ENCODE measurements at places on chromosomes 2 and 18.

GRCh38 chr2:203937788-203938187 is 1.2 kb downstream of the ICOS start:
- DNase-seq, result peak; percentile 40

- peak; percentile 86 for DNase-seq
Observed at GRCh38 chr2:241637018-241637794, at the start of the genes ATG4B and THAP4. Gene ATG4B (plus strand): TSS chr2:241637693. CDS start chr2:241637715, 22 bp downstream. Gene THAP4 (minus strand): TSS chr2:241637158. CDS start chr2:241637017, 141 bp downstream.

DNA sequence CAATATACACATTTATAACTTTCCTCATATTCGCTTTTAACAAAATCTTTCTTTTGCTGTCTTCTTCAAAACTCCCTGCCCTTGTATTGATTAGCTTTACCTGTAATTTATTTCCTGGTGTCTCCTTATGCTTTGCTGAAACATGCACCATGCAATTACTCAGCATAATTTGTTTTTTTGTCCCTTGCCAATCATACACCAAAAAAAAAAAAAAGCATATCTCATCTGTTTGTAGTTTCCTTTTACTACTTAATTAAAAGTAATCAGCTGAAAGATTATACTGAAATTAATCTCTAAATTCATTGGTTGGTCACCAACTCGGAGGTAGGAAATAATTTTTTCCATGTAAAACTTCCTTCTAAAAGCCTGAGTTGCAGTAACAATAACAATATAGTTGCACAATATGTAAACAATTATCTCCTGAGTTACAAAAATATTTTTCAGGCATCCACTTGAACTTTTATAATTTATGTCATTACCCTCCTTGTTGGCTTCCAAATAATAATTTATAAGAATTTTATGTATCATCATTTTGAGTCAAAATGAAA is 53.0 kb upstream of the ROCK1 start:
- DNase-seq, result no peak

DNA sequence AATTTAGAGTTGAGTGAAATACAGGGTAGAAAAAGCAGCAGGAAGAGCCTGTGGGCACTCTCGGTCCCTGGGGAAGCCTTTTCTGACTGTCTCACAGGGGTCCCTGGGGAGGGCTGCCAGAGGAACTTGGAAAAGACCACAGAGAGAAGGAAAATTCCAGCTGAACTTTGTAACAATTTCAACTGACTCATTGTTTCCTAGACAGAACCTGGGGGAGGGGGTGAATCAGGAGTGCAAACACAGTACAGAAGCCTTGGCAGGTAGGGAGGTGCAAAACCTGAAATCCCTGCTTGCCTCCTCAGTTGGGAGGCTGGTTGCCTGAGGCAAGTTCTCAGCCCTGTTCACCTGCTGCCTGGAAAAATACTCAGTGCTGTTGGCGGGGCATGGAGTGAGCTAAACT is 106.8 kb downstream of the GRB14 start:
- no peak for DNase-seq

- DNase-seq, result no peak
Observed at GRCh38 chr18:37299471-37300304, 265.9 kb downstream of the CELF4 start.

DNA sequence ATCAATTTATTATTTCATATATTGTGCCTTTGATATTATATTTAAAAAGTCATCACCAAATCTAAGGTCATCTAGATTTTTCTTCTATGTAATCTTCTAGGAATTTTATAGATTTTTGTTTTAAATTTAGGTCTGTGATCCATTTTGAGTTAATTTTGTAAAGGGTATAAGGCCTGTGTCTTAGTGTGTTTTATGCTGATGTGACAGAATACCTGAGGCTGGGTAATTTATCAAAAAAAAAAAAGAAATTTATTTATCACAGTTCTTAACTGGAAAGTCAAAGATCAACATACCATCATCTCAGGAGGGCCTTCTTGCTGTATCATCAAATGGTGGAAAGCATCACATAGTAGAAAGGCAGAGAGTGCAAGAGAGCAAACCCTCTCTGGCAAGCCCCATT is 216.2 kb downstream of the PDE1A start:
- no peak for DNase-seq

DNA sequence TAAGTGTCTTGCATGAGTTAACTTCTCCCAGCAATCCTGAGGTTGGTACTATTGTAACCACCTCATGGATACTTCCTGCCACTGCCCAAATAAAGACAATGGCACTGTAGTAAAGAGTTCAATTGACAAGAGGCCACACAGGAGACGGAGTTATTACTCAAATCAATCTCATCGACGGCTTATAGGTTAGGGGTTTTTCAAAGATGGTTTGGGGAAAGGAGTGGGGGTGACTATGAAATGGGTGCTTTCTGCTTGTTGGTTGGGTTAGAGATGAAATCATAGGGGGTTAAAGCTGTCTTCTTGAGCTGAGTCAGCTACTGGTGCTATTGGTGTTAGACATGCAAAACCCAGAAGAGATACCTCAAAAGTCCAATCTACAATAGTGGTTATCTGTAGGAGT is 1258.0 kb upstream of the ZEB2 start:
- peak; percentile 1 for DNase-seq

DNA sequence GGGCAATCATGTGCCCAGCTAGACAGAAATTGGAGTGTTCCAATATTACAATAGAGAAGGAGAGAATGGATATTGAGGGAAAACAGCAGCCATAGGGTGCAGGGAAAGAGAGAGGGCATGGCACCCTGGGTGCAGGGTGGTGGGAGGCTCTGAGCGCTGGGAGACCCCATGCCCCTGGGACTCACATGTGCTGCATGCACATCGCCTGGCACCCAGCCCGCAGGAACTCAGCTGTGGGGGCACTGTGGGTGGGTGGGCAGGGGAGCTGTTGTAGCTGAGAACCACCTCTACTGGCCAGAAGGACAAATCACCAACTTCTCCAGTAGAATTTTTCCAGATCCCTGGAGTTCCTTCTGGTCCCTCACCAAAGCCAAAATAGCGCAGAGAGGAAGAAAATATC is 7.2 kb upstream of the NEURL3 start:
- DNase-seq, result no peak

DNA sequence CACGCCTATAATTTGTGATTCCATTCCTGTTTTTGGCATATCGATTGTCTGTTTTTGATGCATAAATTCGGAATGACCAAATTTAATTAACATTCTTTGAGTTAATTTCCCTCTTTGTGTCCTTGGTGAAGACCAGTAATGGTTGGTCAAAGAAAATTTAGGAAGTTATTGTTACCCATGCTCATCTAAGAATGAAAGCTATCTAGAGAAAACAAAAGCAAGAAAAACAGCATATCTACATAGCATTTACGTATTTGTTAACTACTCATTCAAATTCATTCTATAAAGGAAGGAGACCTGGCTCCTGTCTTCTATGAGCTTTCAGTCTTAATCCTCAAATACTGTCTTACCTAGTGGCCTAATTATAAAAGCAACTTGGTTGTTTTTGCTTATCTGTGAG is 59.2 kb upstream of the CHST9 start:
- DNase-seq, result no peak

GRCh38 chr18:3906116-3906750 is 456.3 kb downstream of the TGIF1 start:
- no peak for DNase-seq

GRCh38 chr2:233849607-233850271 is 4.6 kb downstream of the HJURP start:
- DNase-seq, result no peak

DNA sequence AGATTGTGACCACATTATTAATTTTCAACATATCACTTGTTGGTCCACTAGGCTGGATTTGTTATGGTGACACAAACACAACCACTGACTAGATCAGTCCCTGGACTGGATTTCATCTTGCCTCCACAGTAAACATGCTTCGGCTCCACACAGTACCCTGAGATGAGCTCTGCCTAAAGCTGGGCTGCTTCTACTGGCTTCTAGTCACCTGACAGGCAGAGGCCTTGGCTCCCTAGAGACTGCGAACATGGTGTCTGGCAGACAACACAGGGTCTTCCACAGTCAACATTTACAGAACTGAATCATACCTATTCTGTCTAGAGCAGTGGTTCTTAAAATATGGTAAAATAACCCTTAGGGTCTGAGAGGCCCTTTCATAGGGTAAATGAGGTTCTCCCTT is 69.2 kb downstream of the RIT2 start:
- DNase-seq, result no peak

GRCh38 chr2:162074928-162075688 is 1.1 kb upstream of the DPP4 start:
- no peak for DNase-seq

DNA sequence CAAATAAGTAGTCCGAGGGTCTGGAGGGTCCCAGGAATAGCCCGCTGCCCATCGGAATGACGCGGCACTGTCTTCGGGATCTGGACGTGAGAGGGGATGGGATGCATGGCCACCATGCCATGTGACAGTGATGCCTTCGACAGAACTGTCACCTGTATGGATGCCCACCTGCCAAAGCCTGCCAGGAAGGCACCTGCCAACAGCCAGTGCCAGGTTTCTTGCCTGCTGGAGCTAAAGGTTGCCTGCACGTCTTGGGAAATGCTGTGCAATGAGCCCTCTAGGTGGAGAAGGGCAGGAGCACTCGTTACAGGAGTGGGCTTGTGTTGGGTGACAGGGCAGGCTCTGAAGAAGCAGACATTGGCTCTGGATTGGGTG is 20.5 kb downstream of the GPR35 start:
- DNase-seq, result no peak

- DNase-seq, result peak; percentile 31
Observed at GRCh38 chr2:54652540-54652939, 70.9 kb upstream of the EML6 start.

GRCh38 chr2:189402932-189403331 is 38.3 kb upstream of the WDR75 start:
- no peak for DNase-seq

DNA sequence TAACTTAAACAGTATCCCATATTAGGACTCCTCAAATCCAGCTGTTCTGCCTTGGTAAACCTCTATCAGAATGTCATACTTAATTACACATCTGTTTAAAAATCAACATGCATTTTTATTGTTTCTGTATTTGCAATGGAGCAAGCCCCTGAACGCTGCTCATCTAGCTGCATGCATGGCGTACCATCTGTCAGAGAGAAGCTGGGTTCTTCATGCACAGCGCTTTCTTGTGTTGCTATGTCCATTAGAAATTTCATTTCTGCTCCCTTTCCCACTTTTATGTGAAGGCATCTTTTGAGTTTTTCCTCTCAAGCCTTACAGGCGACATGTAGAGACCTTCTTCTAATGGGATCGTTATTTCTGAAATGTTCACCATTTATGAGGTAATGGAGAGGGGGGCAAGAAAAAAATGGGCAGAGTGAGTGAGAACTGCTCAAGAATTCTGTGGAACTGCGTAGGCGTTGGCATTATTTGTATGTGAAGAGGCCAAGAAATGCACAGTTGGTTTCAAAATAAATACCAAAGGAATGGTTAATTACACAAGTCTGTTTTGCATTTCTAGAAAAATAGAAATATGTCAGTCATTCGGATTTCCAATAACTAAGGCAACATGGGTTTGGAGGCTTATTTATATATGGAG is 31.6 kb downstream of the INSIG2 start:
- DNase-seq, result no peak

GRCh38 chr2:128313931-128314347 is 4.7 kb downstream of the HS6ST1 start:
- no peak for DNase-seq

- DNase-seq, result peak; percentile 24
Observed at GRCh38 chr2:95015261-95015912, 10.1 kb upstream of the MAL start.

DNA sequence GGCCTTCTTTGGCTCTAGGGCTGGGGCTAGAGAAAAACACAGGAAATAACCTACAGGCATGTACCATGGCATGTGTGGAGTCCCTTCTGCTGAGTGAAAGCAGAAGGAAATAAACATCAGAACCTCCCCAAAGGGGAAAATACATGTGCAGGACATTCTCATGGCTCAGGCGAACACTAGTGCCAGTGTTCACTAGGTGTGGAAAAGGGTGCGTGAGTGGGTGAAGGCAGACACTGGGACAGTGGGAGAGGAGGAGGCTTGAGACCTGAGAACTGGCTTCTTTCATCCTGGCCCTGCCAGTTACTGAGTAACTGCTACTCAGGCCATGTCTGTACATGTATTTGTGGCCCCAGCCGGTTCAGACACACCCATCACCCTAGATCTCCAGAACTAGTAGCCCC is 268.2 kb downstream of the PRKCE start:
- no peak for DNase-seq

DNA sequence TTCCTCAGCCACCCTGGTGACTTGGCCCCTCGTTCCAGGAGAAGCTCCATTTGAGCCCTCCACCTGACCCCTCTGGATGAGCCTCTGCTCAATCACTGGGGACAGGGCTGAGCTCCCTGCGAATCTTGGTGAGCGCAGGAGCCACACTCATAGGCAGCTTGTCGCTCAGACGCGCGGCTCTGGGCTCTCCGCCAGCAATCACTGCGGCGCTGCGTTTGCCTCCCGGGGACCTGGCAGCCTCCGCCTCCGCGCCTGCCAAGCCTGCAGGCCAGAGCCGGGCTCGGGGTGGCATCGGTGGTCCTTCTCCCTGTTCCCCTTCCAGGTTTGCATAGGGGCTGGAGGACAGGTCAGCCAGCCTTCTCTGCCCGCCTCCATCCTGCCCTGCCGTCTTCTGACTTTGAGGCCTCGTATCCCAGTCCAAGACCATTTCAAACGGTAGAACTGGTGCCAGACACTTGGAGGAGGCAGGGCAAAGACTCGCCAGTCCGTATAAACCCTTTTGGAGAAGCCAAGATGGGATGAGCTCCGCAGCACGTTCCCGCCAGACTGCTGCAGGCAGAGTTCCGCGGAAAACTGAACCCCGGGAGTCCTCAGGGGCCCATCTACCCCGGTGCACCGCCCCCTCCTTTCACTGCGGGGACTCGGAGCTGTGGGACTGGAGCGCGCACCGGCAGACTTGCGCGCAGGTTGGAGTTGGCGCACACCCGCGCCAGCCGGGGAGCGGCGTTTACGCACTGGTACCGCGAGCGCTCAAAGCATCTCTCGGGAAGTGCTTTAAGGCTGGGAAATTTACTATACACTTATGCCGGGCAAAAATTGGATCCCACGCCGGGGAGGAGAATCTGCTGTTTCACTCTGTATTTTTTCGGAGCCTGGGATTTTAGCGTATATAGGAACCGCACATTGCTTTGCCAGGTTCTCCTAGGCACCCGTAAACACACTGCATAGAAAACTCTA is 1.1 kb upstream of the TACR1 start:
- peak; percentile 2 for DNase-seq

GRCh38 chr18:48051945-48052840 is 121.7 kb upstream of the SMAD2 start:
- no peak for DNase-seq

- no peak for DNase-seq
Observed at GRCh38 chr2:101655702-101656422, 41.6 kb upstream of the MAP4K4 start.

- DNase-seq, result no peak
Observed at GRCh38 chr18:3855966-3856365, 406.0 kb downstream of the TGIF1 start.

DNA sequence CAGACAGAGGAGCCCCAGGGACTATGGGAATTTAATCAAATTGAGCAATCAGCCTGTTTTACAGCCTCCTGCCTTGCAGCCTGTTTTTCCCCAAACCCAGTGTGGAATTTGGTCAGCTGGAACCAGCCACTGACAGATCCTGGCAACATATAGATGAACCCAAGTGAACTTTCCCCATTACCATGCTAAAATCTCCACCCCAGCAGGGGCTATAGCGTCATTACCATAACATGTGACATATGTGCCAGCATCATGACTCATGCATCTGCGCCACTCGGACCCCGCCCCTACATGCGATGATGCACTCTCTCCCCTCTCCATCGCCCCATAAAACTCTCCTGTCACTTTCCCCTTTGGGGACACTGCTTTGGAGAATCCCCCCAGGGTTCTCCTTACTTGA is 17.3 kb upstream of the FEZ2 start:
- no peak for DNase-seq

GRCh38 chr2:181456660-181457120 is 496 bp upstream of the ITGA4 start:
- DNase-seq, result peak; percentile 85

- no peak for DNase-seq
Observed at GRCh38 chr2:1462994-1463393, 49.7 kb downstream of the TPO start.
